ENCODE measurements at places on chromosomes 16 and 17. TPM values are rescaled to one million over a fixed set of nuclear protein-coding genes. Genes with fewer than 3 reads are reported as not detected.

PIK3R6 gene
- not detected for total RNA-seq

CLEC18B gene
- total RNA-seq: not detected

CEMP1 gene
- total RNA-seq: not detected

PPP1R27 gene
- not detected for total RNA-seq

BCL6B gene
- total RNA-seq: 1.0 TPM

ABCA6 gene
- 0.84 TPM for total RNA-seq
